ENCODE measurements at places on chromosomes 1 and 21. TPM values are rescaled to one million over a fixed set of nuclear protein-coding genes. Genes with fewer than 3 reads are reported as not detected.

EFNA3 gene
- total RNA-seq, result 1.3 TPM

CYP4A11 gene
- not detected for total RNA-seq

SMIM1 gene
- 2.8 TPM for total RNA-seq

TBX19 gene
- total RNA-seq, result 2.0 TPM

NTMT2 gene
- total RNA-seq, result not detected

SPRR1A gene
- not detected for total RNA-seq

ICOSLG gene
- total RNA-seq, result under 0.01 TPM

AMY2B gene
- 5.8 TPM for total RNA-seq

HFM1 gene
- total RNA-seq, result 0.17 TPM

GJA9 gene
- total RNA-seq, result not detected

SH3BGR gene
- 2.8 TPM for total RNA-seq

NEXN gene
- 13.1 TPM for total RNA-seq

EDN2 gene
- 0.33 TPM for total RNA-seq

HES3 gene
- total RNA-seq, result not detected

KRTAP19-3 gene
- total RNA-seq, result not detected

ERICH3 gene
- total RNA-seq, result not detected
